ENCODE measurements at places on chromosomes 1 and 21. TPM values are rescaled to one million over a fixed set of nuclear protein-coding genes. Genes with fewer than 3 reads are reported as not detected.

Gene LCE1B
- total RNA-seq, result not detected

Gene SPRR5
- not detected for total RNA-seq

GRCh38 chr1:168483539-168483938, 60.3 kb downstream of the XCL2 start:
- DNase-seq, result peak; percentile 23

DNA sequence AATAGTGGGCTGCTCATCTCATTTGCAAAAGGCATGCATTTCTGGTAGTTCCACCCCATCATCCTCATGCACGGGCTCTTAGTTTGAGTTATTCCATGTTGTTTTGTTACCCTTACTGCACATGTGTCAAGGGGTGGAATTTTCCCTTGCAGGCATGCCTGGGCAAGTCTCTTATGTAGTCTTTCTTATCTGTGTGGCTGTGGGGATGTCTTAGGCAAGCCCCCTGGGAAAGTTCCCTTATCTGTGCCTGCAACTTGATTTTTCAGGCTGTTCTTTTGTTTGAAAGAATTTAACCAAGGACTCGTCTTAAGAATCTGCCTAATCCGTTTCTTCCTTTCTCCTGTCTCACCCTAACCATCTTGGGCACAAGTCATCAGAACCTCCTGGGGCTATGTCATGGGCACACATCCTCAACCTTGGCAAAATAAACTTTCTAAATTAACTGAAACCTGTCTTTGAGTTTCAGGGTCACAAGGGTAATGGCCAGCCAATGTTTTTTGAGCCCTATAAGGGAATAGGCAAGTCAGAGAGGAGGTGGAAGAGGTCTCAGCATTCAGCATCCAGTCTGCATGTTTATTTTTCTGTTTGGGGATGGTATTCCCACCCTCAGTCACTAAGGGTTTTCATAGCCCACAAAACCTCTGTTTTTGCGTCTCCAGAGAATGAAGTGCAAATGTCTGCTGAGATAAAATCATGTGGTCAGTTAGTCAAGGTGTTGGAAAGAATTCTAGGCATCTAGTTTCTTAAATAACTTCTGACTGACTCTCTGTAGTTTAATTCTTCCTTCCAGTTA, 579.7 kb downstream of the PLA2G4A start:
- DNase-seq, result no peak

GRCh38 chr1:3777078-3777547, 4.6 kb downstream of the SMIM1 start:
- DNase-seq, result no peak

DNA sequence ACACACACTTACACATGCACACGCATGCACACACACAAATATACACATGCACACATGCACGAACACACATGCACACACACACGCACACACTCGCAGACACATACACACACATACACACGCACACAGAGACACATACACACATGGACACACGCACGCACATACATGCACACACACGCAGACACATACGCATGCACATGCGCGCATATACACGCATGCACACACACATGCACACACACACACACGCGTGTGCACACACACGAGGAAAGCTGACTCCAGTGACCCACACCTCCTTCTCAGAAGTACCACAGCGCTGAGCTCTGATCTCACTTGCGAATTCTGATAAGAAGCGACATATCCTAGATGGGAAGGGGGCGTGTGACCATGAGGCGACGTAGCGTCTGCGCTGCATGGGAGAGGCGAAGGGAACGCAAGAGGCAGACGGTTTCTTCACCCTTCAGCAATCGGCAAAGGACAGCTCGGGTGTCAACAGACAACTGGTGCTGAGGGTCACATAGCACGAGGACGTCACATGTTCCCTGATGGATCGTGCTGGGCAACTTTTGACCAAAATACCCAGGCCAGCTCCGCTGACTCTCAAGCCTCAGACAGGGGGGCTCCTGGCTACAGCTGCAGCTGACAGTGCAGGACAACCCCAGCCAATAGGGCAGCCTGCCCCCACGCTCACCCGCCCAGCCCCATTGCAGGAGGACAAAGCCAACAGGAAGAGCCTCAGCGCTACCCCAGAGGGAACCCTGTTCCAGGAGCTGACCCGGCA, 16.0 kb upstream of the PDE9A start:
- DNase-seq, result no peak

GRCh38 chr1:84433258-84434080, 35.2 kb downstream of the DNASE2B start:
- peak; percentile 82 for DNase-seq

GRCh38 chr1:160863774-160864131, 1.1 kb upstream of the CD244 start:
- no peak for DNase-seq

- no peak for DNase-seq
These were observed 6.1 kb downstream of the AK2 start for GRCh38 chr1:33030575-33030974.
